Tibial artery (tissue), 4 donors: ENCODE measurements at places on chromosomes 5 and 9.

- no peak for DNase-seq
These were observed 66.1 kb downstream of the TTC39B start for GRCh38 chr9:15240927-15241326.

GRCh38 chr5:118692811-118693342 is 295.5 kb downstream of the DTWD2 start:
- DNase-seq, result no peak

- no peak for DNase-seq
These were observed 126.3 kb downstream of the C5orf15 start for GRCh38 chr5:133841831-133842750.

DNA sequence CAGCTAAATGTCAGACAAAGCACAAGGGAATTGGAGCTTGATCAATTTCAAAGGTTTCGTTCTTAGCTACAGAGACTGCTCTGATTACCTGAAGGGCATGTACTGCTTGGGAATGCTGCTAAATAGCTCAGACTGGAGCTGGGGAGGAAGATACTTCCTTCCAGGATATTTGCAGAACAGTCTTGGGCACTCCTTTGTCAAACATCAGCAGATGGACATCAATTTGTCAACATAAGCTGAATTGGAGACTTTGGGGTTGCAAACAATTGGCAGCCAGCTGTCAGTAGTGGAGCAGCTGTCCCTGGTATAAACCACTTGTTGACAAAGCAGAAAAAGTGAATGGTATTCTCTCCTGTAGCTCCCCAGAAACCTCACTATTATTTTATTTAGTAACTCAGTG is 182.0 kb downstream of the CCDC192 start:
- no peak for DNase-seq

GRCh38 chr9:124303762-124304161 is 46.0 kb downstream of the NEK6 start:
- no peak for DNase-seq

DNA sequence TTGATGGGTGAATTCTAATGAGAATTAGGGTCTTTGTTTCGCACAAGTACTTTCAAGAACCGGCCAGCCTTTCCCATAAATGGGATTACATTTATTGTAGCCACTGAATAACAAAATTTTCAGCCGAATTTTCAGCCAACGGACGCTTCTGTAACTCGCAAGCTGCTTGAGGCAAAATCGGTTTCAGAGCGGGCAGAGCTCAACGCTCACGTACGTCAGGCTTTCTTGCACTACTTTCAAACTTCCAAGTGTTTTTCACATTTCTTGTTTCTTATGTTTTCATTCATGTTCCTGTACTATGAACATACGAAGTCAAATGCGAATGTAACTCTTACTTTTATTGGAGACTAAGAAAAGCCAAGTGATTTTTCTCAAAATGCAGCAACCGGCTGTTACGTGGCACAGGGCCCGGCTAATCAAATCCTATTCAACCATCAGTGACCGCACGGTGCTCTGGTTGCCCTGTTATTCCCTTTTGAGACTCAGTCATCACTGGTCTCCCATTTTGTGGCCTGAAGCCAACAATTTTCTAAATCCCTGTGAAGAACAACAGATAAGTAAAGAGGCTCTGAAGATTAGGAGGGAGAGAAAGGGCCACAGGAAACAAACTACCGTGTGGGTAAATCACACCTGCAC is 68.5 kb downstream of the SLC28A3 start:
- no peak for DNase-seq

DNA sequence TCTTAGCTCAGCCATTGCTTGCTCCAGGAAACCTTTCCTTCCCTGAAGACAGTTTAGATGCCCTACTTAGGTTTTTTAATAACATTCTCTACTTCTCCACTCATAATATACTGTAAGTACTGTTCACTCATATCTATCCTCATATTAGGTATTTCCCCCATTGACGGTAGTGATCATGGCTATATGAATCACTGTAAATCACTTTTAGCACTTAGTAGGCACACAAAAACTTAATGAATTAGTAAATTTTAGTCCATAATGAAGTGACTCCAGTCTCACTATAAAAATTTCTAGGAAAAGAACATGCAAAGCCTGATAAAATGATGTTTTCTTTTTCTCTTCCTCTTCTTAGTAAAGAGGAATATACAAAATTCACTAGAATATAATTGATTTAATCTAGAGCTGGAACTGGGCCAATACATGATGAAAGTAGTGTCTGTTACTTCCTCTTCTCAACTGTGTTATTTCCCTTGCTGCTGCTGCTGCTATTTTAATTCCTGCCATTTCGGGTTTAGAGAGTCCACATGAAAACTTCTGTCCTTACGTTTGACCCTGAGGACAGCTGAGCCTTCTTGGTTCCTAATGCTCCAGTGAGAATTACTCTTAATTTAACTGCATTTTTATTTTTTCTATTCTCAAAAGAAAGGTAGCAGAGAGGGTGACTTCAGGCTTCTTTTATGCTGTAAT is 73.5 kb downstream of the LNPEP start:
- DNase-seq, result no peak

DNA sequence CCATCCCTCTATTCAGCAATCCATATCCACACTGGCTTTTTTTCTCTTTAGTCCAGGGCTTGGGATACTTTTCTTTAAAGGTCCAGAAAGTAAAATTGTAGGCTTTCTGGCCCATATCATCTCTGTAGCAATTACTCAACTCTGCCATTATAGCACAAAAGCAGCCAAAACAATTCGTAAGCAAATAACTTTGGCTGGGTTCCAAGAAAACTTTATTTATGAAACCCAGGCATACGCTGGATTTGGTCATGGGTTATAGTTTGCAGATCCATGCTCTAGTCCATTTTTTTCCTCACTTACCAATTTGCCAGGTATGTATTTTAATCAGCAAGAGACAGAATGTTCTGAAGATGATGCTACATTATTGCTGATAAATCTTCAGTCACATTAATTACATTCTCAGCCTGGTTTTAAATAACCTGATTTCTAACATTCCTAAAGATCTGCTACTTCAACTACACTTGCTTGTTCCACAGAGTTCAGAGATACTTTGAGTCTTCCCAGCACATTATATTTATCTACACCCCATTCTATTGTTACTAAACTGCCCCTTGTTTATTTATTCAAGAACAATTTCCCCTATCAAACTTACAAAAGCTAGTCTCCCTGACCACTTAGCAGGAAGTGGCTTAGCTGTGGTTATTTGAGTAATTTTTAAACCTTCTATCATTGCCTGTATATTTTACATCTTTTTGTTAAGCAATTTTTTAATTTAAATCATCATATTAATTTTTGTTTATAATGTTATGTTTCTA is 161.0 kb downstream of the ISL1 start:
- no peak for DNase-seq

DNA sequence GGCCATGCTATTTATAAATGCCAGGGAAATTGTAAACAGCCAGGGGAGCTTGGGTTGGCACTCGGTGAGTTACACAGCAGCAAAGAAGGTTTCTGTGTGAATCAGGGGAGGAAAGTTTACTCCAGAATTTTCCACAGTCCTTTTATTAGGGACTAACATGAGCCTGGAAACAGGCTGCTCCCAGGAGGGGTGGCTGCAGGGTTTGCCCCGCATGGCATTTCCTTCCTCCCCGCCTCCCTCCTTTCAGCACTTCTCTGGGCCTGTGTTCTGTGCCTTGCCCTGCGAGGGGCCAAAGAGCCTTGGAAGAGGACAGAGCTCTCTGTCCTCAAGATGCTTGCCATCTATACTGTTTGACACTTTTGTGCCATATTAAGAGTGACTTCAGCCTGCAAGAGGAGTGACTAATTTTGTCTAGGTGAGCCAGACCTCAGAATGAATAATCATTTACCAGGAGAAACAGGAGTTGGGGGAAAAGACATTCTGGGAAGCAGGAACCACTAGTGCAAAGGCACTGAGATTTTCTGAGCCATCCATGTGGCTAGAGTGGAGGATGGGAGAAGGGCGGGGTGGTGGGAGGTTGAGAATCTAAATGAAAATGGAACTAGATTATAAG is 1.8 kb downstream of the GSN start:
- peak; percentile 86 for DNase-seq

DNA sequence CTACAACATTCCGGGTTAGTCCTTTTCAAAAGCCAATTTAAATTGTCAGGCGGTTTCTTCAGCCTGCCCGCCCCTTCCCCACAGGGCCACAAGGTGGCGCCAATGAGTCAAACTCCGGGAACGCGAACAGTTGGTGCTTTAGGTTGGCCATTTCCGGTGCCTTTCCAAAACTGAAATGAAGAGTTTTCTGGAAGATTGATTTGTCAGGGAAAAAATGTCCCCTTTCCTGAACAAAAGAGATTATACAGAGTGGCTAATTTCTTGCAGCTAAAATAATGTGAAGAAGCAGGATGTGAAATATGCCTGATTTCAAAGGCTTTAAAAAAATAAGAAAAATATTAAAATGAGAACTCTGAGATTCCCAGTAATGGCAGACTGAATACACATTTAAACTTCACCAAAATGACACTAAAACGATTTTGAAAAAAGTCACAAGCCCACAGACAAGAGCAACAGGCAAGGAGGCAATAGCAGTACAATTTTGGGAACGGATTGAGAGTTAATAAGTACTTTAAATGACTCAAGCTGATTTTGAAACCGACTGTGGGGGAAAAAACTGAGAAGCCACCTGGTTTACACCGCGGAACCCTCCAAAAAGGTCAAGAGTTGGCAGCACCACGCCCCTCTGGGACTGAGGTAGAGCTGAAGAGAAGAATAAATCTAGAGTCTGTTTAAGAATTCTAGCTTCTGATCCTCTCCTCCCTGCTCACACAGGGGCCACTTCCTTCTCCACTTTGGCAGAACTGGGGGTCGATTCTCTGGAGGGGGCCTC is 45.7 kb downstream of the SLC46A2 start:
- DNase-seq, result peak; percentile 86
